ENCODE measurements at places on chromosomes 1 and 21. TPM values are rescaled to one million over a fixed set of nuclear protein-coding genes. Genes with fewer than 3 reads are reported as not detected.

SOX13 gene
- 0.43 TPM for total RNA-seq

RHOU gene
- 1.3 TPM for total RNA-seq

TMEM54 gene
- not detected for total RNA-seq

EFNA1 gene
- total RNA-seq = 4.2 TPM

PIAS3 gene
- total RNA-seq = 30.9 TPM

GJC2 gene
- total RNA-seq = 3.3 TPM

FAM163A gene
- total RNA-seq = not detected

GNAT2 gene
- total RNA-seq = 0.39 TPM

NPHS2 gene
- total RNA-seq = not detected

CATSPERE gene
- total RNA-seq = 1.7 TPM

S100A2 gene
- total RNA-seq = not detected

TNFRSF4 gene
- total RNA-seq = 188 TPM

SH2D1B gene
- 16.9 TPM for total RNA-seq

NSUN4 gene
- 27.1 TPM for total RNA-seq

FCMR gene
- 903 TPM for total RNA-seq

ZNF648 gene
- not detected for total RNA-seq

LUZP1 gene
- total RNA-seq = 16.9 TPM

UAP1 gene
- total RNA-seq = 21.8 TPM

CHD5 gene
- total RNA-seq = 0.93 TPM

ARHGEF10L gene
- 0.81 TPM for total RNA-seq

LAPTM5 gene
- total RNA-seq = 647 TPM

CELA2A gene
- total RNA-seq = not detected

C1orf116 gene
- not detected for total RNA-seq

FCRL1 gene
- total RNA-seq = 10.7 TPM

CAPN8 gene
- total RNA-seq = 0.21 TPM

ARF1 gene
- total RNA-seq = 390 TPM

MPL gene
- not detected for total RNA-seq

B3GALT5 gene
- not detected for total RNA-seq

CGN gene
- 0.29 TPM for total RNA-seq

TDRD5 gene
- not detected for total RNA-seq

ZBTB8A gene
- total RNA-seq = not detected

UTS2 gene
- total RNA-seq = not detected

Measured in naive thymus-derived CD4-positive, alpha-beta T cell (primary cell).